ENCODE measurements at places on chromosomes 2 and 18.
A peak's percentile ranks its signal among the peaks of the same experiment; 100 is the strongest.

GRCh38 chr18:5893956-5894610 lies 1.2 kb downstream of the TMEM200C start:
- no peak overlapping the region for H3K27ac ChIP-seq
- no peaks in the 10 kb centered on the region for H3K36me3 ChIP-seq
- no peaks in the 10 kb centered on the region for H3K27me3 ChIP-seq
- H3K4me3 ChIP-seq, result peak overlapping the region; percentile 80

- no peak overlapping the region for H3K27ac ChIP-seq
- peaks cover 32% of the 10 kb centered on the region for H3K4me1 ChIP-seq
- no peak for DNase-seq
- no peak overlapping the region for H3K4me3 ChIP-seq
These were observed 7.4 kb upstream of the IGFBP5 start for GRCh38 chr2:216702756-216703155.

- no peaks in the 10 kb centered on the region for H3K36me3 ChIP-seq
- H3K27me3 ChIP-seq, result no peaks in the 10 kb centered on the region
- no peak for DNase-seq
- no peaks in the 10 kb centered on the region for H3K4me1 ChIP-seq
These were observed 225.8 kb downstream of the TTC32 start for GRCh38 chr2:19675856-19676460.

DNA sequence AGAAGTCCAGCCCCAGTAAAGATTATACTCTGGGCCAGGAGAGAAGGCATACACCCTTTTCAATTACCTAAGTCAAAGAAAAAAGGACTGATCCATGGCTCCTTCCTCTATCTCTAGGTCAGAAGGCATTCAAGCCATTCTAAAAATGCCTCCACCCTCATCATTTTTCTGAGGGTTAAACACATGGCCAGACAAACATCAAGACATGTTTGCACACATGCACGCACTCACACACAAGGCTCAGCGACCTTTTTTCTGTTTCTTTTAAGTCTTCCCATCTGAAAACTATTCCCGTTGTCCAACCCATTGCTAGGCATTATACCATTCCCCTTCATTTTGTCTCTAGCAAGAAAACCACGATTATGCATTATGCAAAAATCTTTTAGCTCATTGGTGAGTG lies 126.6 kb downstream of the EN1 start:
- H3K27ac ChIP-seq, result no peak overlapping the region
- DNase-seq, result no peak
- H3K36me3 ChIP-seq, result no peaks in the 10 kb centered on the region
- H3K4me3 ChIP-seq, result no peak overlapping the region

- H3K4me3 ChIP-seq, result no peak overlapping the region
- no peaks in the 10 kb centered on the region for H3K4me1 ChIP-seq
- H3K27ac ChIP-seq, result no peak overlapping the region
- no peaks in the 10 kb centered on the region for H3K36me3 ChIP-seq
- H3K27me3 ChIP-seq, result no peaks in the 10 kb centered on the region
- no peak for DNase-seq
These were observed 13.4 kb upstream of the LRPPRC start for GRCh38 chr2:44009136-44009735.

- H3K4me1 ChIP-seq, result no peaks in the 10 kb centered on the region
- no peak overlapping the region for H3K4me3 ChIP-seq
- no peak overlapping the region for H3K27ac ChIP-seq
- H3K27me3 ChIP-seq, result no peaks in the 10 kb centered on the region
- DNase-seq, result no peak
- H3K36me3 ChIP-seq, result no peaks in the 10 kb centered on the region
These were observed 43.5 kb downstream of the SCN1A start for GRCh38 chr2:166084301-166084700.

All from adrenal gland (tissue), 19 donors.